Jurkat, Clone E6-1 (cell line): ENCODE measurements at places on chromosomes 16 and 17.

- no peak for DNase-seq
Observed at GRCh38 chr17:59730268-59730834, 22.9 kb downstream of the VMP1 start.

DNA sequence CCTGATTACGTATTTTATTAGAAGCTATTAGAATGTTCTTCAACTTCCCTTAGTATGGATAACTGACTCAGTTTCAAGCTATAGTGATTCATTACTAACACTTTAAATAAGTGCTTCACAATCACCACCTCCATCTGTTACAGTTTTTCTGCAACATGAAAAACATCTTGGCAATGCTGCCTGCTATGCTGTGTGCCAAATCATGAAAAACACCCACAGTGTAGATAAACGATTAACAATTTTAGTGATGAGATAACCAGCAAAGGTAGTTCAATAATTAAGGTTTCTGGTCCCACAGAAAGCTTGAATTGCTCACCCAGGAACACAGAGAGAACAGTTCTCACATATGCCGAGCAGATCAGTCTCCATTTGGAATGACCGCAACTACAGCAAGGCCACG is 51.4 kb upstream of the SLC25A19 start:
- DNase-seq = no peak

- DNase-seq = no peak
Observed at GRCh38 chr16:89910717-89911354, 7.8 kb upstream of the MC1R start.

GRCh38 chr16:10526962-10527361 is 53.4 kb downstream of the EMP2 start:
- no peak for DNase-seq

GRCh38 chr16:4529085-4530060 is 9.2 kb downstream of the CDIP1 start:
- DNase-seq = peak; percentile 69

DNA sequence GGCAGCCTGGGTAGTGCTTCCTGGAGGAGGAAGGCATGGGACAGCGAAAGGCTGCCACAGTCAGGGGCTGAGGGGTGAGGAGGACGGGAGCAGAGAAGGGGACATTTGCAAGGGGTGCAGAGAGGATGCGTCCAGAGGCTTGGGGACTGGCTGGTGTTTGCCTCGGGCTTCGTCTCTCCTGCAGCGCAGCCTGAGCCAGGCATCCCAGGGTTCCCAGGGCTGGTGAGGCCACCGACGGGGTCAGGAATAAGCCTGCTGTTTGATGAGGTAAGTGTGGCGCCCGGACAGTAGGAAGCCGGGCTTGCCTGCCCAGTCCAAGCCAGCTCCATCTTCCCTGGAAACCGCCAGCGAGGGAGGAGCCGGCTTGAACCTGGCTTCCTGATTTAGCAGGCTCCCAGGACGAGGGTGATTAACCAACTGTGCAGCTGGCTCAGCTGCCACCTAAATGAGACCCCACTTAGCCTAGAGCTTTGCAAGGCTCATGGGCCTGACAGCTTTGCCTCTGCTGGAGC is 47.8 kb downstream of the PITPNM3 start:
- DNase-seq = no peak

- no peak for DNase-seq
Observed at GRCh38 chr16:89633064-89633631, 19.7 kb downstream of the DPEP1 start.

GRCh38 chr16:55471448-55472097 is 7.4 kb upstream of the MMP2 start:
- no peak for DNase-seq
